ENCODE measurements at places on chromosomes 1 and 21.

- no peak for DNase-seq
These were observed 244.2 kb upstream of the HOOK1 start for GRCh38 chr1:59570524-59570923.

- no peak for DNase-seq
These were observed 62.2 kb upstream of the GRIK3 start for GRCh38 chr1:37096523-37096922.

- no peak for DNase-seq
These were observed 1.5 kb downstream of the KCNC4 start for GRCh38 chr1:110211496-110212168.

DNA sequence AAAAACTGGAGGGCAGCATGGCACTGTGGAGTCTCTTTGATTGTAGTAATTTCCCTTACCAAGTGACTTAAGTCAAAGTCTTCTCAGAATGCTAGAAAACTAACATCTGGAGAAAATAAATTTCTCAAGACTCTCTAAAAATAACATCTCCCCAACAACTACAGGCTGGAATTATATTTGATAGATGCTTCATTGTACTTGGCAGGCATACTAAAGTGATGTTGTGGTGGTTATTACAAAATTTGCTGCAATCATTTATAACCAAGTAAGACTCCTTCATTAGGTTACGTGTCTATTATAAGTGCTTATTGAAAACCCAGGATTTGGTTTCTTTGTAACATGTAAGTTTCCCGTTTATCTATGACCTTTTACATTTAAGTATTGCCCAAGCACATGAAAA is 132.9 kb upstream of the NRIP1 start:
- no peak for DNase-seq

- DNase-seq = peak; percentile 61
These were observed 26.9 kb downstream of the SPATA46 start for GRCh38 chr1:162349635-162350330.

GRCh38 chr1:214793708-214794107 is 190.7 kb downstream of the CENPF start:
- no peak for DNase-seq

GRCh38 chr1:160167580-160167979 is 16.2 kb downstream of the ATP1A4 start:
- DNase-seq = no peak

- DNase-seq = no peak
These were observed 647.7 kb downstream of the KCNT2 start for GRCh38 chr1:195960580-195960979.

DNA sequence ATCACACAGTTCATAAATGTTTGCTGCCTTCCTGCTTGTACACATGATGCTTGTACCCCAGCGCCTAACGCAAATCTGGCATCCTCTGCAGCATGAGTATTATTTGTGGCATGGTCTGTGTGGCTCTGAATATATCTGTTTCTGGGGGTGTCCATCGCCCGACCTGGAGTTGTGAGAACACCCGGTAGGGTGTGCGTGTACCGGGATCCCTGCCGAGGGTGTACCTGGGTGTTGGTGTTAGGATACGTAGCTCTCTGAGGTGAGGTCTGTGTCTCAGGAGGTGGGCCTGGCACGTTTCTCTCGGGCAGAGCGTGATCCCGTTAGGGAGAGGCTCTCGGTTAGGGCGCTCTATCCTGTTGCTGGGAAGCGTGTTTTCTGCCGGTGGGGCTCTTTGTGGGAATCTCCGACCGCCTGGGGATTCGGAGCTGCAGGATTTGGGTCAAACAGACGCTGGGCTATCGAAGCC is 10.4 kb upstream of the CDC20 start:
- no peak for DNase-seq

- no peak for DNase-seq
These were observed 17.2 kb downstream of the LGALS8 start for GRCh38 chr1:236540813-236541465.

DNA sequence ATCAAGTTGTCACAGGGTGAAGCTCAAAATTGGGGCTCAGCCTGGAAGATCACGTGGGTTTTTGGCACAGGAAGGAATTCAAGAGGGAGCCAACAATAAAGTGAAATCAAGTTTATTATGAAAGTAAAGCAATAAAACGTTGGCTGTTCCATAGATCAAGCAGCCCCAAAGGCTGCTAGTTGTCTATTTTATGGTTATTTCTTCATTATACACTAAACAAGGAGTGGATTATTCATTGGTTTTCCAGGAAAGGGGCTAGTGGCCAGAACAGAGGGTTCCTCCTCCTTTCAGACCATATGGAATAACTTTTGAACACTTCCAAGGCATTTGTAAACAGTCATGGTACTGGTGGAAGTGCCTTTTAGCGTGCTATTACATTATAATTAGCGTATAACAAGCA is 723.5 kb upstream of the ADAMTS5 start:
- no peak for DNase-seq

- DNase-seq = peak; percentile 99
These were observed 41.0 kb upstream of the COL18A1 start for GRCh38 chr21:45363921-45364467.

DNA sequence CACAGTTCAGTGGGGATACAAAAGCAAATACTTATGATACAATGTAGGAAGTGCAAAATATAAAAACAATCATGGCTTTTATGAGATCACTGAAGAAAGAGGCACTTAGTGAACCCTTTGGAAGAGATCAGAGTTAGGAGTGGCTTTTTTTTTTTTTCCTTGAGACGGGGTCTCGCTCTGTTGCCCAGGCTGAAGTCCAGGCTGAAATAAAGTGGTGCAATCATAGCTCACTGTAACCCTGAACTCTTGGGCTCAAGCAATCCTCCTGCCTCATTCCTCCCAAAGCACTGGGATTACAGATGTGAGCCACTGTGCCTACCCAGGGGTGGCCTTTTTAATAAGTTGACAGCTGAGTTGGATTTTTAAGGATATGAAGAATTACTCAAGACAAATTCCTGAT is 17.3 kb upstream of the RASAL2 start:
- DNase-seq = no peak

DNA sequence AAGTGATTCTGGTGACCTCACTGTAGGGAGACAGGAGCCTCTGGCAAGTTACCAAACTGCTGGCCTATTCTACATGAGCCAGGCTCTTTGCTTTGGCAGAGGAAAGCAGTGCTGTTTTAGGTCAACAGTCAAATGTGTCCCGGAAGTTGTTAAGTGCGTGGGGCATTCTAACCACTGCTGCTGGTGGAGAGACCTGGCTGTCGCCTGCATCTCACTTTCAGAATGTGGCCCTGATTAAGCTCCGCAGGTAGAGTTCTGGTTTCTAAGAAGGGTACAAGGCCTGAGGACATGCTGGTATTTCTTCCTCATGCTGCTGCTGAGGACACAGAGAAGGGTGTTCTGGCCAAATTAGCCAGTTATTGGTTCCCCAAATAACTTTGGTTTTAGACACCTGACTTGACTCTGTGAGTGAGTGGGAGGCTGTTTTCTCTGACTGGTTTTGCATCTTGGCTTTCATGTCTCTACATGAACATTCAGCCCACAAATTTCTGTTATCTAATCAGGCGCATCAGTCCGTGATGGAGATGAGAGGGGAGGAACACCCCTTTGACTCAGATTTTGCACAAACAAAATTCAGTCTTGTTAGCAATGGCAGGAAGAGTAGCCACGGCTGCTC is 120.8 kb downstream of the LMO4 start:
- DNase-seq = no peak

DNA sequence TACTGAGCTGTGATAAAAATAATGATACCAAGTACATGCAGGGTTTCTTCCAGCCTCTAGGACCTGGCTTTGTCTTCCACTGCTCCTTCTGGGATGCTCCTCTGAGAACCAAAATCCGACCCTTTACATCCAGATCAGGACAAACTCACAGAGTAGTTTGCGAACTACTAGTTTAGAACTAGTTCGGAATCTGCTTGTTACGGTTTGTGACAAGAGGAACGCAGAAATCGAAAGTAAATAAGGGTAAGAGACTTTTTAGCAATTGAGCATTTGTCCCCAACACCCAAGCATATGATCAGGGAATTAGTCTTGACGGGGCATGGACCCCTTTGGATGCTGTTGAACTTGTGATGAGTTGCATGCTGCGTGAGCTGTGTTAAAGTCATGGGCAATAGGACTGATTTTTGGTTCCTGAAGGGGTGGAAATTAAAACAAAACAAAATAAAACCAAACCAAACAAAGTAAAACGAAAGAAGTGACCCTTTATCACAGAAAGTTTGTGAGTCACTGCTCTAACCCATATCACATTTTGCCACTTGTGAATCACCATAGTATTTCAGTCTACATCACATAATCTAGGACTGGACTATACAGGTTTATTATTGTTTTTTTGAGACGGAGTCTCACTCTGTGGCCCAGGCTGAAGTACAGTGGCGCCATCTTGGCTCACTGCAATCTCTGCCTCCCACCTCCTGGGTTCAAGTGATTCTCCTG is 35.7 kb upstream of the ERRFI1 start:
- DNase-seq = no peak

DNA sequence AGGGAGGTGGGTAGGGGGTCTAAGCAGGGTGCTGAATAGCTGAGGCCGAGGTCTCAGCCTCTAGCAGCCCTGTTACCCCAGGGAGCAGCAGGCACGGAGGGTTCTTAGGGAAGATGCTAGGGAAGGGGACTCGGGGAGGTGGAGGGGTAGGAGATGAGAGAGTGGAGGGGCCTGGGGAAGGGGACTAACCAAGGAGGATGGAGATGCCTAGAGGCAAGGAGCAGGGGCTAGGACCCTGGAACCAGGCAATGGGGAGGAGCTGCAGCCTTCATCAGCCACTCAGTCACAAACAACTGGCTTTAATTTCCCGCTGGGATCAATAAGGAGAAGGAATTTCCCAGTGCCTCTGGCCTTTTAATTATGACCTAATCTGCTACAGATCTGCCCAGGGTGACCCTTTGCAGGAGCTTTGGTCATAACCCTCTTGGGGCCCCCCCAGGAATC is 2.9 kb upstream of the CRABP2 start:
- no peak for DNase-seq

DNA sequence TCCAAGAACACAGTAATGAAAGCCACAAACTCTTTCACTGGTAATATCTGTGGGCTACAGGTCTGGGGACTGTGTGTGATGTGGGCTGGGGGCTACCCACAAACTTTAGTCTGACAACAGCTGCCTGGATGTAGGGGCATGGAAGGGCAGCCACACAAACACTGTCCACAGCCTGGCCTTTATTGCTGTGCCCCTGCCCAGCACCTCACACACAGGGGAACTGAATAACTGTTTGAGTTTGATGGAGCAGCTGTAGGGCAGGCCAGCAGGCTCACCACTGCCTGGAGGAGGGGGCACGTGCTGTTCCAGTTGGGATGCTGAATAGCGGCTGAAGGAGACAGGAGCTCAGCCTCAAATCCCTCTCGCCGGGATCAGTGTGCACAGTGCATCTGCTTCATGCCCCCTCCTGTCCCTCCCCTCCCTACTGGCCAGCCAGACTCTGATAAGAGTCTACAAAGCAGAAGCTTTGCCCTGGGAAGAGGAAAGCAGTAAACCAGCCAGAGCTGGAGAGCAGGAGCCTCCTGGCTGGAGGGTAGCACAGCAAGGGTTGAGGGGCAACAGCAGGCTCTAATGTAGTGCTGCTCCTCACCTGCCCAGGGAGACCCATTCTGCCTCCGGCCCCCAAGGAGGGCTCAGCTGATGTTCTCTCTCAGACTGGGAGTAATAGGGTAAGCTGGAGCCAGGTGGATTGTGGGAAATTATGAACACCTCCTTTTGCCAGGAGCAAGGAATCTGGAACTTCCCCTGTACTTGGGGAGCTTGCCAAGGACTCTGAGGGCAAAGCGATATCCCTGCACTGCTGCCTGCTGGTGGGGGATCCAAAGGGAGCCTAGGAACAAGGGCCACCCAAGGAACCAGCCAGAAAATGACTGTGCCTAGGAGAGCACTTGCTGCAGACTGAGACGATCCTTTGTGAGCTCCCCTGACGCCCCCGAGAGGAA is 70.2 kb upstream of the GOLT1A start:
- no peak for DNase-seq

DNA sequence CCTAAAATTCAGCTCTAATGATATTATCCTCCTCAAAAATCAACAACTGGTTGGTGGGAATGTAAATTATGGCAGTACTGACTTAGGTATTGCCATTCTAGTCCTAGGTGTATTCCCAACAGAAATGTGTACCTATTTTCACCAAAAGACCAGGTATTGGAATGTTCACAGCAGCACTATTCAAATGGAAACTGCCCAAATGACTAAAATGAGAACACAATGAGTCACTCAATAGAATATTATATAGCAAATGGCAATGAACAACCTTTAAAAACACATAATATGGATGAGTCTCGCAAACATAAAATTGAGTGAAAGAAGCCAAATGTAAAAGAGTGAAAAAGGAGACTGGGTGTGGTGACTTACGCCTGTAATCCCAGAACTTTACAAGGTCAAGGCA is 44.9 kb downstream of the GADD45A start:
- no peak for DNase-seq

DNA sequence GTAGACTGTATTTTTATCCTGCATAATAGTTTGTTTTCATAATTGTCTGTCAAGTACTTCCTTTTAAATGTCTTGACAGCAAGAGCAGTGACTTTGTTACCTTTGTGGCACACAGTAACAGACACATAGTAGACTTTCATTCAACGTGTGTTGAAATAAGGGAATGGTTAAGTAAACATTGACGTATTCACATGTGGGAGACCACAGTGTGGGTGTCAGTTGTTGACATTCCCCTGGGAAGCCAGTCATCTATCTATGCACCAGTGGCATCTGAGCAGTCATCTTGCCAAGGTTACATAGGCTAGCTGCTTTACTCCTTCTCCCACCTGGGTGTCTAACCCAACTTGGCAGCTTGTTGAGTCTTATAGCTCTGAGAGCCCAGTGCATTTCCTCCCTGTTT is 1.4 kb upstream of the NUP133 start:
- no peak for DNase-seq

- no peak for DNase-seq
These were observed 11.5 kb upstream of the SLC2A7 start for GRCh38 chr1:9037476-9038337.

DNA sequence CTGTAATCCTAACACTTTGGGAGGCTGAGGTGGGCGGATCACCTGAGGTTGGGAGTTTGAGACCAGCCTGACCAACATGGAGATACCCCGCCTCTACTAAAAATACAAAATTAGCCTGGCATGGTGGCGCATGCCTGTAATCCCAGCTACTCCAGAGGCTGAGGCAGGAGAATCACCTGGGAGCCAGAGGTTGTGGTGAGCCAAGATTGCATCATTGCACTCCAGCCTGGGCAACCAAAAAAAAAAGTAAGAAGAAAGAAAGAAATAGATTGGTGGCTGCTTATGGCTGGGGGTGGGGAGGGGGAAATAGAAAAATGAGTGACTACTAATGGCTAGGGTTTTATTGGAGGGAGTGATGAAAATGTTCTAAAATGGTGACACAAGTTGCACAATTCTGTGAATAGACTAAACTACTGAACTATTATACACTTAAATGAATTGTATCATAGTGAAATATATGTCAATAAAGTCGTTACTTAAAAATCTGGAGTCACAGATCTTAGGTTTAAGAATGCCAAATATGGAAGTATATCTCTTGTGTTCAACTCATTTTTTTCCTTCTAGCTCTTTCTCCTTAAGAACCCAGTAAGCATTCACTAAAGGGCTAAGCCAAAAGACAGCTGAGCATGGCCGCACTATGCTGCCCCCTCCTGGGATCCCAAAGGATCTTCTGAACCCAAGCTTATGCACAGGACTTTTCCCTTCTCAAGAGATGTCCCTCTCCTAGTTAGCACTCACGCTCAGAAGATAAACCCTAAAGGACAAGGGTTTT is 3.2 kb upstream of the NPL start:
- DNase-seq = no peak
